ENCODE measurements at places on chromosomes 1 and 21.

GRCh38 chr1:236619398-236619797, 15.1 kb upstream of the HEATR1 start:
- H3K4me3 ChIP-seq = no peak overlapping the region
- DNase-seq = no peak
- no peaks in the 10 kb centered on the region for H3K36me3 ChIP-seq
- no peaks in the 10 kb centered on the region for H3K4me1 ChIP-seq
- no peaks in the 10 kb centered on the region for H3K27me3 ChIP-seq

- H3K27me3 ChIP-seq = peaks cover 3% of the 10 kb centered on the region
- DNase-seq = no peak
- peaks cover 6% of the 10 kb centered on the region for H3K4me1 ChIP-seq
- no peaks in the 10 kb centered on the region for H3K36me3 ChIP-seq
- no peak overlapping the region for H3K27ac ChIP-seq
Observed at GRCh38 chr1:201298396-201299381, 15.4 kb downstream of the PKP1 start.

DNA sequence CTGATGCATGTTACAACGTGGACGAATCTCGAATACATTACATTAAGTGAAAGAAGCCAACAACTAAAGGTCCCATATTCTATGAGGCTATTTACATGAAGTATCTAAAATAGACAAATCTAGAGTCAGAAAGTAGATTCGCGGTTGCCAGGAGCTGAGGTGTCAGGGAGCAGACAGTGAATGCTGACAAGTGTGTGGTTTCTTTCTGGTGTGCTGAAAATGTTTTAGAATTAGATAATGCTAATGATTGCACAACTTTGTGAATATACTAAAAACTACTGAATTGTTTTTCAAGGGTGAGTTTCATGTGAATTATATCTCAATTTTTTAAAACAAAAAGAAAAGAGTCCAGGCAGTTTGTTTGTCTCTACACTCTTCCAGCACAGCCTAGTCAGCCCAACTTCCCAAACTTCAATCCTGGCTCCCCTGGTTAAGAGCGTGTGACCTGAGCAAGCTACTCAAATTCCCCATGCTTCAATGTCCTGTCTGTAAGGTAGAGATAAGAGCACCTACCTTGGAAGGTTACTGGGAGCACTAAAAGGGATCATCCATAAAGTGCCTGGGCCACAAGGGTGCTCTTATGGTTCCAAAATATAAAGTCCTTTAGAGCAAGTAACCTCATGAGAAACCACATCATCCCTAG, 20.9 kb downstream of the HLCS start:
- H3K4me3 ChIP-seq = no peak overlapping the region
- H3K27me3 ChIP-seq = no peaks in the 10 kb centered on the region
- no peak overlapping the region for H3K27ac ChIP-seq

DNA sequence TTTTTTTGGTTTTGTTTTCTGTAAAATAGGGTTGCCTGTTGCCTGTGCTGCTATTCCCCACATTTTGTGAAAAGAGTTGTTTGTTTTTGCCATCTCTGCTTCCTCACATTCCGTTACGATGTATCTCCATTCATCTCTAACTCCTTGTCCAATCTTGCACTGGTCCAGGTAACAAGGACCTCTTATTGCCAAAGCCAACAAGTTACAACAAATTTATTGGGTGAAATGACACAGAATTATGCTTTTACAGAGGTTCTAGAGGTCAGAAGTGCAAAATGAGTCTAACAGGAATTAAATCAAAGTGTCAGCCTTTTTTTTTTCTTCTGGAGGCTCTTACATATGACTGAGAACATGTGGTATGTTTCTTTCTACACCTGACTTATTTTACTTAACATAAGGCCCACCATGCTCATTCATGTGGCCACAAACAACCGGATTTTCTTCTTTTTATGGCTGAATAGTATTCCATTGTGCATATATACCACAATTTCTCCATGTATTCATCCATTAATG, 787.9 kb upstream of the B3GALT2 start:
- DNase-seq = no peak
- H3K4me1 ChIP-seq = peaks cover 10% of the 10 kb centered on the region
- no peaks in the 10 kb centered on the region for H3K27me3 ChIP-seq
- no peak overlapping the region for H3K4me3 ChIP-seq
- no peak overlapping the region for H3K27ac ChIP-seq

DNA sequence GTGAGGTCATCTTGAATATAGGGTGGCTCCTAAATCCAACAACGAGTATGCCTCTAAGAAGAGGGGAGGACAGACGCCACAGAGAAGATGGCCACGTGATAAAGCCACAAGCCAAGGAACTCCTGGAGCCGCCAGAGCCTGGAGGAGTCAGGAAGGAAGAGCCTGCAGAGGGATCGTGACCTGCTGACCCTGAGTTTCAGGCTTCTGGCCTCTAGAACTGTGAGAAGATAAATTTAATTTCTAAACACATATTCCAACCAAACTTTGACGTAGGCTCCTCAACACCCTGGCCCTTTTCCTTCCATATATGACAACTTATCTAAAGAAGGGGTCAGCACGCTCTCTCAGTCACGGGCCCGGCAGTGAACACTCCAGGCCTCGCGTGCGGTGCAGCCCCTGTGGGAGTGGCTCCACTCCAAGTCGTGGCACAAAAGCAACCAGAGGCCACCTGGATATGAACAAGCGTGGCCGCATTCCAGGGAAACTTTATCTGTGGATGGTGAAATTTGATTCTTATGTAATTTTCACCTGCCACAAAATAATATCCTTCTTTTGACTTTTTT, 138.6 kb upstream of the AJAP1 start:
- H3K4me1 ChIP-seq = no peaks in the 10 kb centered on the region
- H3K4me3 ChIP-seq = no peak overlapping the region
- no peaks in the 10 kb centered on the region for H3K27me3 ChIP-seq
- H3K27ac ChIP-seq = no peak overlapping the region
- no peaks in the 10 kb centered on the region for H3K36me3 ChIP-seq

DNA sequence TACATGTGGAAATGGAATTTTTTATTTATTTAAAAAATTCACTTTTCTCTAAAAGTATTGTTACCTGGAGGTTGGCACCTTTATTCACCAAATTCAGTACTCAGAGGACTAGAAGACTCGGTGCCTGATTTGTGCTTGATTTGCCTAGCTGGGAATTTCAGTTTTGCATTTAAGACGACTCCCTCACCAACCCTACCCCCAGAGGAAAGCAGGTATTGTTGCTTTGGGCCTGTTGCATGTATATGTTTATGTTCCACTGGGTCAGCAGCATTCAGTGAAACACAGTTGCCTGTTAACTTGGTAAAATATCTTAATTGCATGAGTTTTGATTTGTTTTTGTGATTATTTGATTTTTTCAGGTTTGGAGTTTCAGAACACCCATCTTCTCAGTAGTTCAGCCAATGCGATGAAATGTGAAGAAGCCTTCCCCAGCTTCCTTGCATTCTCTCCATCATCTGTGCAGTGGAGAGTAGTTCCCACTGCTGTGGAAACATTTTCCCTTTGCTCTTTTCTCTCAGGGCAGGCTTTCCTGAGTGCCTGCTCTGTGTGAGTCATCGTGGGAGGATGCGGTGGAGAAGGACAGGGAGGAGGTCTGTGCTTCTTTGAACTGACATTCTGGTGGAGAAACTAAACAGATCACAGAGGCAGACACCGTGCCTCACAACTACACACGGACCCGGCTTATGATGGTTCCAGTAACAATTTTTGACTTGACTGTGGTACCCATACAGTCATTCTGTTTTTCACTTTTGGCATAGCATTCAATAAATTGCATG, 6.4 kb downstream of the ADARB1 start:
- H3K4me3 ChIP-seq = no peak overlapping the region
- no peak overlapping the region for H3K27ac ChIP-seq
- peak; percentile 33 for DNase-seq

GRCh38 chr1:55070293-55071164, 31.2 kb downstream of the PCSK9 start:
- H3K36me3 ChIP-seq = peaks cover 33% of the 10 kb centered on the region
- no peaks in the 10 kb centered on the region for H3K27me3 ChIP-seq
- H3K4me1 ChIP-seq = no peaks in the 10 kb centered on the region

Measured in astrocyte (in vitro differentiated cells and primary cell).